ENCODE measurements at places on chromosomes 12 and 14.

DNA sequence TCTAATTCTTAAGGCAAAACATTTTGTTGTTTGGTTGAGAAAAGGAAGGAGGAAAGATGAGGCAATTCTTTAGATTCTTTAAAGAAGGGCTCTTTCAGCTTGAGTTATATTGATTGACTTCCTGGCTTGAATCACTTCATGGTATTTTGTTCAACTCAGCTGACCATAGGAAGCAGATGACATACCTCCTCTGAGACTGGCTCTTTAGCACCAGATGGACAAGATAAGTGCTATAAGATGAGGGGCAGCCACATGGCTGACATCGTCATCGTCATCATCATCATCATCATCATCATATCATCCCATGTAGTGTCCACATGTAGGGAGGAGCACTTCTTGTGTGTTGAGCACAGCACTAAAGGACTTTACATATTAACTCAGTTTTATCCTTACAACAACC lies 81.3 kb downstream of the SSPN start:
- DNase-seq = no peak

- DNase-seq = no peak
Observed at GRCh38 chr12:111819191-111820158, 22.6 kb upstream of the MAPKAPK5 start.

- DNase-seq = no peak
Observed at GRCh38 chr12:113230315-113231234, 9.3 kb downstream of the TPCN1 start.

- no peak for DNase-seq
Observed at GRCh38 chr14:22641846-22642245, 2.3 kb downstream of the OR6J1 start.

DNA sequence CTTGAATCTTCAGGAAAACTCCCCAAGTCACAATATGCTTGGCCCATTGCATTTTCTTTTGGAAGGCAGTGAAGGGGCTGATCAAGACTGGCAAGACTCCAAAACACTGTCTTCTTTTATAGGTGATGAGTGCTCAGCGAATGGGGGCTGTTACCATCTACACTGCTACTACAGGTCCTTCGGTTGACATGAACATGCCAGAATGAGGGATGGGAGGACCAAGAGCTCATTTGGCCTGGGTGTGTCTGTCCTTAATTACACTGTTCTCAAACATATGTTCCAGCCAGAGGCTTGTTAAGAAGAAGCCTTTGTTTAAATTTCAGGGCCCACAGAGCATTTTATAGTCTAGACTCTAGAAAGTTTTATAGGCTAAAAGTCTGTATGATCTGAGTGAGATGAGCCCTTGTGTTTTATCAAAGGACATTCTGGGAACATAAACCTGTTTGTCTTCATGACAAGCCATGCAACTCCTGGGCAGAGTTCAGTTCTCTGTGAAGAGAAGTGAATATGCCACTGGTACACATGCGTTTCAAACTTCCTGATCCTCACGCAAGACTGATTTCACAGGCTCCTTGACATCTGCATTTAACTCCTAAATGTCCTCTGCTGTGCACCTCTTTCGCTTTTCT lies 4.7 kb upstream of the FAM234B start:
- DNase-seq = no peak

DNA sequence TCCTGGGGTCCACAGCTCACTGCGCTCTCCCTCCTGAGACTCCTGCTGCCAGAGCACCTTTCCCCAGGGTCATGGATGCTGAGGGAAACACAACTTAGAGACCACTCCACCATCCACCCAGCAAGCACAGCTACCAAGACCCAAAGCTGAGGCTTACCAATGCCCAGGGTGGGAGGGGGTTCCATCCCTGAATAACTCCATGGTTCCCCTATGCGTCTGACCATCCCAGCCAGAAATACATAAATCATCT lies 36.3 kb downstream of the DAD1 start:
- DNase-seq = no peak

DNA sequence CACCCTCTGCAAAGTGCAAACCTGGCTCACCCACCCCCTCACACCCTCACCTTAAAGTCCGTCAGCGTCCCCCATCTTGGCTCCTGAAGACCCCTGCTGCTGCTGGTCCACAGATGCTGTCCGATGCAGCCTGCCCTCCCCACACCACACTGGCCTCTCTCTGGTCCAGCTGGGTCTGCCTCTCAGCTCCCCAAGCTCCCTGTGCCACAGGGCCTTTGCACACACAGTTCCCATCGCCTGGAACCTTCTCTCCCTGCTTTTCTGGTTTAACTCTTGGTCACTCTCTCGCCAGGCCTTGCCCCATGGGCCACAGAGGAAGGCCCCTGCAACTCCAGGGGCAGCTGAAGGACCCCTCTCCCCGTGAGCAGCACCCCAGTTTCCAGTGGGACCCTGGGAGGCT lies 44.9 kb downstream of the TESC start:
- no peak for DNase-seq

DNA sequence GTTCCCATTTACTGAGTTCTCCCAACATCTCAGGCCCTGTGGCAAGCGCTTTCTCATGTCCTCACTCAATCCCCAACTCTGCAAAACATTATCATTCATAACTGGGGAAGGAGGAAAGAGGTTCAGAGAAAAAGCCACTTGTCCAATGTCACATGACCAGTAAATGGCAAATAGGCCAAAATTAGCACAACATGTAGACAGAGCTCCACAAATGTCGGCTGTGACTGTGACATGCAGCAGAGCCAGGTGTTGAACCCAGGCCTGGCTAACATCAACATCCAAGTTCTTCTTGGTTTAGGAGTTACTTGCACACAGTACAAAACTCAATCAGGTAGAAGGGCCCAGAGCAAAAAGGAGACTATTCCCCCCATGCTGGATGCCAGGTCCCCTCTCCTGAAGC lies 10.8 kb downstream of the KCTD10 start:
- DNase-seq = no peak

GRCh38 chr12:80988986-80989385 lies 51.3 kb upstream of the LIN7A start:
- no peak for DNase-seq

DNA sequence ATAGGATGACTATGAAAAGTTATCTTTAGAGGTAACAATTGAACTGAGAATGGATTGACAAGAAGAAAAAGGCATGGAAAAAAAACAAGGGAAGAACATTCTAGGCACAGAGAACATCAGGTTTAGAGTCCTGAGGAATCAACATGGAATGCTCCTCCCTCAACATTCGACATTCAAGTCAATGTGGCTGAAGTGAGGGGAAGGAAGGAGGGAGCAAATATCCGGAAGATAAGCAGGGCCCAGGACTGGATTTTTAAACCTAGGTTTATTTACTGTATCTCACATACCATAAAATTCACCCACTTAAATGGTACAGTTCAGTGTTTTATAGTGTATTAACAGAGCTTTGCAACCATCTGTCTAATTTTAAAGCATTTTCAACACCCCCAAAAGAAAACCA lies 9.6 kb upstream of the CCER1 start:
- DNase-seq = no peak

DNA sequence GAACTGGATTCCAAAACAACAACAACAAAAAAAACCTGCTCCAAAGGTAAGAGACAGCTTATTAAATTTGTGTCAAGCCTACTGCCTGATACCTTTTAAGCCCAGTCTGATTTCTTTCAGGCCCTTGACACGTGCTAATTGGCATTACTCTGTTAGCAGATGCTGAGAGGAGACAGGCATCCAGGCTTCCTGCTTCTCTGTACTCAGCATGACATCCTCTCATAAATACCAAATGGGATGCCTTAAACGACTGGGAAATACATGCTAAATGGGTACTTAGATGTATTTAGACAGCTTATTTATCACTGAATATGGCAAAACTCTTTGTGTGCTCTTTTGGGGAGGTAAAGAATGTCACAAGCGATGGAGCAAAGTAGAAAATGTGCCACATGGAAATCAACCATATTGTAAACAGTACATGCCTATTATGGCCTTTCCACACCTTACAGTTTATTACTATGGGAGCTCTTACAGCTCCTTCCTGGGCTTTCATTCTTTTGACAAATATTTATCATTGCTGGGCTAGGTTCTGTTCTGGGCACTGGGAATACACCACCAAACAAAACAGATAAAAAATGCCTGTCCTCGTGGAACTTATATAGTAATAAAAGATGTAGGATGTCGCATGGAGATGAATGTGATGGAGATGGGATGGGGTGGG lies 11.5 kb upstream of the PCED1B start:
- no peak for DNase-seq

- no peak for DNase-seq
Observed at GRCh38 chr14:89848165-89848564, 106.4 kb downstream of the EFCAB11 start.

GRCh38 chr12:102533483-102534215 lies 53.3 kb upstream of the IGF1 start:
- DNase-seq = no peak

DNA sequence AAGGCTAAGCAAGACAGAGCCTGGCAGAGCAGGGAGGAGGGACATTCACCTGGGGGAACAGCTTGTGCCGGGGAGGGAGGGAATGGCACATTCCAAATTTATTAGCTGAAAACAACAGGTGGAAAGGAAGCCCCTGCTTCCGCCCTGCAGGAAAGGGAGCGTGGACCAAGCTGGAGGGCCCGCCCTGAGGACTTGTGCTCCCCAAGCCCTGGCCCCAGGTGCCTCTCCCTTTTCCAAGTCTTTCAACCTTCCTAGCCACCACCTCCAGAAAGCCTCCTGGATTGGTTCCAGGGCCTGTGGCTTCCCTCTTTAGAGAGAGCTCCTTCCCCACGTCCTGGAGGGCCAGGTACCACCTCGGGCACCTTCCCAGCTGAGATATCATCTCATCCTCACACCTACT lies 2.7 kb downstream of the DEGS2 start:
- no peak for DNase-seq

- DNase-seq = no peak
Observed at GRCh38 chr12:26044007-26044394, 80.8 kb downstream of the BHLHE41 start.

- DNase-seq = no peak
Observed at GRCh38 chr12:92543840-92544239, 158.9 kb upstream of the PLEKHG7 start.

GRCh38 chr12:69996241-69996640 lies 171.2 kb downstream of the MYRFL start:
- DNase-seq = no peak

GRCh38 chr14:99121319-99121875 lies 150.6 kb downstream of the BCL11B start:
- DNase-seq = no peak

DNA sequence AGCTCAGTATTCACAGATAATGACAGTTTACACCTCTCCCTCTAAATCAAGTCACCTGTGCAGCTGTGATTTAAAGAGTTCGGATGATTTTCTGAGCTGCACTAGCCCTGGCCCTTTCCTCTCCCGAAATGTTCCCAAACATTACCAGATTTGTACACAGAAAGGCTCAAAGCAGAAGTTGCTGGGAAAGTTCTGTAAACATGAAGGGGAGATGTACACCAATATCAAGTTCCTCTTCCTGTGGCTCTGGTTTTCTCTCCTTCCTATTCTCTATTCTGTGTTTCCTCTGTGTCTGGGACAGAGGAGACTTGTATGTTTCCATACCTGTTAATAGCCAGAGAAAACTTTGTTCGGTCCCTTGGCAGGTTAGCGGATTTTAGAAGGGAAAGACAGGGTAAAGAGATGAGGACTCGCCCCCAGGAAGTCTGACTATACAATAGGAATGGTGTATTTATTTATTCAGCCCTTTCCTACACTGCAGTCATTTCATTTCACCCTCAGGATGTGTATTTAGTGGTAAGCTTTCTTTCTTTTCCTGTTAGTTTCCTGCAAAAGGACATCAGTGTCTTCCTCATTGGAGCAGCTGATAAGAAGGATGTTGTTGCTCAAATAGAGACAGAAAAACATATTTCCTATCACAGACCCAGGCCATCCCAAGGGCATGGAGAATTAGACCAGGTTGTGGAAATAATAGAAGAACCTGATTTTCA lies 7.6 kb upstream of the NUMB start:
- no peak for DNase-seq

- DNase-seq = peak; percentile 39
Observed at GRCh38 chr12:123436017-123436964, at the start of gene RILPL2. RILPL2 (minus strand) TSS chr12:123436684; CDS start chr12:123436420, 264 bp downstream.

DNA sequence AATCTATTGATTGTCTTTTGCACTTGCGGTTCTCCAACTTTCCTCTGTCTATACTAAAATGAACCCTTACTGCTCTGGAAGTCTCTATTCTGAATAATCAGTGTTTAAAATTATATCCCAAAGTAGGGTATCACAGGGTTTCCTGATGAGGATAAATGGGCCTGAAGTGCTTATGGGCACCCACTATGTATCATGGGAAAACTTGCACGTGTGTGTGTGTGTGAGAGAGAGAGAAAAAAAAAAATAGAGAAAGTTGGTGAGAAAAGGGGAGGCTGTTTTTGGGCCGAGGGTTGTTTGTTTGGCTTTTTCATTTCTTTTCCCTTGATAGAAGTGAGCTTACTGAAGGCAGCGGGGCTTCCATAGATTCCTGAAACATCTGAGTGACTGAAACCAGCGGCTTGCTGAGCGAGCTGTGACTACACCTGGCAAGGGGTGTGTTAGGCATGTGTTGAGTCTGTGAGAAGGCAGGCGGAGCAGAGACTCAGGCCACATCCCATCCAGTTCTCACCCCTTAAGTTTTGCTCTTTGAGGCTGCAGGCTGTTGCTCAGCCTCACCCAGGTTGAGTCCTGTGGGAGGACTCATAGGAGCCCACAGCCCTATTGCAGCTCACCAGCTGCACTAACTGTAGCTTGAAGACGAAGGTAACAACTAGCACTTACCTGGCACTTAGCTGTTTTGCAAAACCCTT lies 17.2 kb downstream of the PPFIBP1 start:
- no peak for DNase-seq

- DNase-seq = no peak
Observed at GRCh38 chr14:85291731-85292130, 238.2 kb upstream of the FLRT2 start.

DNA sequence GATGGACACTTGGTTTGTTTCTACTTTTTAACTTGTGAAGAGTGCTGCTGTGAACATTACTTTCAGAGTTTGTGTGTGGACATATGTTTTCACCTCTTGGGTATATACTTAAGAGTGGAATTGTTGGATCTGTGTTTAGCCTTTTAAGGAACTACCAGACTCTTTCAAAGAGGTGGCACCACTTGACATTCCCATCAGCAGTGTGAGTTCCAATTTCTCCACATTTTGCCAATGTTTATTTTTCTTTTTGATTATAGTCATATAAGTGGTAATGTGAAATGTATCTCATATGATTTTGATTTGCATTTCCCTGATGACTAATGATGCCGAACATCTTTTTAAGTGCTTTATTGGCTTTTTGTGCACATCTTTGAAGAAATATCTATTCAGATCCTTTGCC lies 44.8 kb downstream of the ARHGAP5 start:
- peak; percentile 36 for DNase-seq

DNA sequence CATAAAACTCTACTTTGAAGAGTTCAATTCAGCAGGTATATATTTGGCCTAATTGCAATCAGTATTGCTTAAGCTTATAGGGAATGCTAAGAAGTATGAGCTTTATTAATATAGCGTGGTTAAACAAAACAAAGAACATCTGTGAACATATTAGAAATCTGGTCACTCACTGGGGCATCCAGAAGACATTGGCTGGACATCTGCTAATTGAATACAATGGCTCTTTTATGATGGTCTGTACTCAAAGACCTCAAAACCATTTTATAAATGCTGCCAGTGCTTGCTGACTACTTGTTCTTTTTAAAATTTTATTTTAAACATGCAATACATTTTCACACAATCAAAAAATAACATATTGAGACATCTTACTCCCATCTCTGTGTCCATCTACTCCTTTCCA lies 173.0 kb downstream of the STXBP6 start:
- DNase-seq = no peak

Measured in fibroblast of skin of left quadriceps (primary cell).